Lung (tissue), 17 donors: ENCODE measurements at places on chromosomes 2 and 18. TPM values are rescaled to one million over a fixed set of nuclear protein-coding genes. Genes with fewer than 3 reads are reported as not detected.

DNA sequence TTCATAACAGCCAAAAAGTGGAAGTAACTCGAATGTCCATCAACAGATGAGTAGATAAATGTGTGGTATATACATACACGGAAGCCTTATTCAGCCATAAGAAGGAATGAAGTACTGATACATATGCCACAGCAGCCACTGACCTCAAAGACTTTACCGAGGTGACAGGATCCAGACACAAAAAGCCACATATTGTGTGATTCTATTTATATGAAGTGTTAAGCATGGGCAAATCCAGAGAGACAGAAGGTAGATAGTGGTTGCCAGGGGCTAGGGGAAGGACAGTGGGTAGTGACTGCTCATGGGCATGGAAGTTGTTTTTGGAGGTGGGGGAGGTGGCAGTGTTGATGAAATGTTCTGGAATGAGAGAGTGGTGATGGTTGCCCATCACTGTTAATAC is 33.9 kb downstream of the ZAP70 start:
- no peak for DNase-seq
- H3K27ac ChIP-seq = no peak overlapping the region
- H3K36me3 ChIP-seq = peaks cover 2% of the 10 kb centered on the region

DNA sequence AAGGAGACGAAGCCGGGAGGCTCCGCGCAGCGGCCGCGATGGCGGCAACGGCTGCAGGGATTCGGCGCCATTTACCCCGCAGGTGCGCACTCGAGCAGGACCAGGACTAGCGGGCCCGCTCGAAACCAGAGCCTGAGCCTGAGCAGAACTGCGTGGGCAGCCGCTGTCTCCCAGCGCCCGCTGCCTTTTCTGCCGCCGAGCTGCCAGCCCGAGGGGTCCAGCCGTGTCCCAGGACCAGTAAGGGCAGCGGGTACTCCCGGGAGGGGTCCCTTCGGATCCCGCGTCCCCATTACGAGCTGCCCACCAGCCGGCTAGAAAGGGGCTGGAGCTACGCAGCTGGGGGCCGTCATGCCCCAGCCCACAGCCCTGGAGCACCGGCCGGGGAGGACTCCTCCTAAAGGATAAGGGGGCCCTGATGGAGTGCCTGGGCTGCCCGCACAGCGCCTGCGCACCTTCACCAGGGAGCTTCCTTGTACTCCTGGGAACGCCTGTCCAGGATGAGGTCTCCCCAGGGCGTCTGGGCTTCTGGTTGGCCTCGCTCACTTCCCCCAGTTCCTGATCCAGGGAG is 9.9 kb downstream of the ALPP start:
- peaks cover 7% of the 10 kb centered on the region for H3K4me1 ChIP-seq
- H3K36me3 ChIP-seq = no peaks in the 10 kb centered on the region
- no peak for DNase-seq
- H3K4me3 ChIP-seq = no peak overlapping the region

DNA sequence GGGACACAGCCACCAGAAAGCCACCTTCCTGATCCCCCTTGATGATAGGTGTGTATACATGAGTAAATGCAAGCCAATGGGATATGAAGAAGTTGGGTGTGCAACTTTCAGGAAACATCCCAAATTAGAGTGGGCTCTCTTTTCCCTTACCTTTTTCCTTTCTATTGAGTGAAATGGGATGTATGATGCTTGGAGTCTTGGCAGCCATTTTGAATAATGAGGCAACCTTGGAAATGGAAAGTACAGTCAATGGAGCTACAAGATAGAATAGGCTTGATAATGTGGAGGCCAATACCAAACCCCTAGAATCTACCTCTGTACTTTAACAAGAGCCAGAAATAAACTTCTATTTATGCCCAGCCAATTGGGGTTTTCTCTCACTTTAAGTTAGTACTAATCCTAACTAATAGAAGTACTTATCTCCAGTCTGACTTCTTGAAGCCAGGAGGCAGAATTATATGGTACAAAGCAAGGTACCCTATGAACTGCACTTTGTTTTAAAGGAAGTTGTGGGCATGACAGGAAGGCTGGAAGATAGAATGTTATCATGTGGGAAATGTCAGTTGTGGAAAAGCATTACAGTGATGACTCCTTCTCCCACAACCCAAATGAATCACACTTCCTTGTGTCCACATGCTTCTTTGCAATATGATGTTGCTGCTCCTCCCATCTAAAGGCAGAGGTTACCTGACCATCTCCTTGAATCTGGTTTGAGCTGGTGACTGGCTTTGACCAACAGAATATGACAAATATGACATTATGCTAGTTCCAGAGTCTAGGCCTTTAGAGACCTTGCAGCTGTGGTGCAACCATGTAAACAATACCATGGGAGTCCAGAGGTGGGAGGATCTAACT is 12.9 kb upstream of the NABP1 start:
- no peaks in the 10 kb centered on the region for H3K4me1 ChIP-seq
- H3K27ac ChIP-seq = no peak overlapping the region
- DNase-seq = no peak
- H3K36me3 ChIP-seq = no peaks in the 10 kb centered on the region
- no peak overlapping the region for H3K4me3 ChIP-seq
- H3K27me3 ChIP-seq = no peaks in the 10 kb centered on the region

- H3K36me3 ChIP-seq = no peaks in the 10 kb centered on the region
- peak; percentile 70 for DNase-seq
- no peaks in the 10 kb centered on the region for H3K27me3 ChIP-seq
- no peak overlapping the region for H3K27ac ChIP-seq
Observed at GRCh38 chr2:187263675-187264560, 184.1 kb downstream of the CALCRL start.

Gene SF3B1
- 189 TPM for total RNA-seq

Gene TBC1D8
- total RNA-seq = 35.4 TPM

DNA sequence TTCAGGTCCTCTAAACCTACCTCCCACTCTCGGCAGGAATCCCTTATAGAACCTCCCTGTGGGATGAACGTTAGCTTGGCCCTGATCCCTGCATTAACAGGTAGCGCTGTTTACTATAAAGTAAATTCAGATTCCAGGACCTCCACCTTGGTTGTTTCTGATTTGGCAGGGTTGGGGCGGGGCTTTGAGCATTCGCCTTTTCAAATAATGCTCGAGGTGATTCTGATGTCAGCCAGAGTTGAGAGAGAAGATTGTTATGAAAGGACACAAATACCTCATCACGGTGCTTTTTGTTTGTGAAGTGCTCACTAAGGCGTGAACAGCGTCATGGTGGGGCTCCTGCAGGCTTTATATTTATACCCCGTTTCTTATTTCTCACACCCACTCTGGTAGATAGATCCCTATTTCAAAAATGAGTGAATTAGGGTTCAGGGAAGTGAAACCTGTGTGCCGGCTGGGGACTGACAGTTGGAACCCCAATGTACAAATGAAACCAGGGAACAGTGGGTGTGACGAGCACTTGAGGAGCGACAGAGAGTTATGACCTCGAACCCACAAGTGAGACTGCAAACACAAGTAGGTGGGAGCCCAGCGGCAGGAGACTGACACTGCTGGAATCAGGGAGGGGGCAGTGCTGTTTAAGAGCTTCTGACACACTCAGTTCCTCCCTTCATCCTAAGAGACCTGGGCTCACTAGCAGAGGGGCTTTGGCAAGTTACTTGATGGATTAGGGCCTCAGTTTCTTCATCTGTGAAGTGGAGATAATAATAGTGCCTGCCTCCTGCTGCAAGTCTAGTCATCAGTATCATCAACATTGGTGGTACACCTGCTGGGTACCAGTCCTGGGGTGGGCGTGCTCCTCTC is 14.2 kb upstream of the CXCR4 start:
- no peaks in the 10 kb centered on the region for H3K36me3 ChIP-seq
- H3K4me3 ChIP-seq = no peak overlapping the region
- no peaks in the 10 kb centered on the region for H3K4me1 ChIP-seq

GRCh38 chr2:12949406-12949805 is 232.7 kb downstream of the TRIB2 start:
- H3K36me3 ChIP-seq = no peaks in the 10 kb centered on the region
- no peak for DNase-seq
- H3K4me1 ChIP-seq = no peaks in the 10 kb centered on the region
- H3K4me3 ChIP-seq = no peak overlapping the region
- H3K27me3 ChIP-seq = no peaks in the 10 kb centered on the region

DNA sequence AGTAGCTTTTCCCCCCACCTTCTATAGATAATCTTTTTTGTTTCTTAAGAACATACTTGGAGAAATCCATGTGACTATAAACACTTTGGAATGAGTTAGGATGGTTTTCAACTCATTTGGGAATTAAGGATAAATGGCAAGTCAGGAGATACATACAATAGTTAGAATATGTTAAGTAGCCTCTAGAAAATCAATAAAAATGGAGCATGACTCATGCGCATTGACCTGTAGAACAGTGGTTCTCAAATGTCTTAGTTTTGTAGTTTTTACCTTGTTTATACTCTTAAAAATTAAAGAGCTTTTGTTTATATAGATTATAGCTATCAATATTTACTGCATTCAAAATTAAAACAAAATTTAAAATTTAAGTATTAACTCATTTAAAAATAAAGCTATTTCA is 24.7 kb downstream of the NUP35 start:
- DNase-seq = no peak
- H3K27ac ChIP-seq = no peak overlapping the region
- H3K27me3 ChIP-seq = no peaks in the 10 kb centered on the region
- peaks cover 12% of the 10 kb centered on the region for H3K36me3 ChIP-seq
- H3K4me1 ChIP-seq = peaks cover 3% of the 10 kb centered on the region
- no peak overlapping the region for H3K4me3 ChIP-seq

Gene POTEC
- total RNA-seq = not detected

DNA sequence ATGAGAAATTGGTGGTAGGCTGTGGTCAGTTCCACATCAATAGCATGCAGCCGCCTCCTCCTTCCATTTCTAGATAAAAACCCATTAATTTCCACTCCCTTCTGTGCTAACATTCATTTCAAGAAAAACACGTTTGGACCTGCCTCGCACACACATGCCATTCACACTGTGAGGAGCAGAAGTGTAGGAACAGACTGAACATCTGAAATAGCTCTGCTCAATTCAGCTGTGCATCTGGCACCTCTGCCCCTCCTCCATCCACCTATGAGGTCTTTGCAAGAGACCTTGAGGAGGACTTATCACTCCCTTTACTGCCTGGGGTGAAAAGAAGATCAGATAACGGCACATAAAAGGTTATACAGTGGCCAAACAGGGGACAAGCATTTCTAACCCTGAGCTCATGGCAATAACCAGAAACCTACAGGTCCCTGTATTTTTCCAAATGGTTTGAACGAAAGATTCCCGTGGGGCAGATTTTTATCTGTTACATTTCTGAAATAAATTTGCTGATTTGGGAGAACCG is 30.8 kb upstream of the LRP2 start:
- no peaks in the 10 kb centered on the region for H3K36me3 ChIP-seq
- H3K4me1 ChIP-seq = no peaks in the 10 kb centered on the region
- no peak overlapping the region for H3K27ac ChIP-seq
- DNase-seq = no peak
- H3K27me3 ChIP-seq = no peaks in the 10 kb centered on the region

GRCh38 chr18:34844732-34845459 is 134.8 kb downstream of the DTNA start:
- peaks cover 13% of the 10 kb centered on the region for H3K4me1 ChIP-seq
- no peak overlapping the region for H3K4me3 ChIP-seq
- no peaks in the 10 kb centered on the region for H3K36me3 ChIP-seq
- H3K27me3 ChIP-seq = no peaks in the 10 kb centered on the region

Gene OTOS
- total RNA-seq = not detected

DNA sequence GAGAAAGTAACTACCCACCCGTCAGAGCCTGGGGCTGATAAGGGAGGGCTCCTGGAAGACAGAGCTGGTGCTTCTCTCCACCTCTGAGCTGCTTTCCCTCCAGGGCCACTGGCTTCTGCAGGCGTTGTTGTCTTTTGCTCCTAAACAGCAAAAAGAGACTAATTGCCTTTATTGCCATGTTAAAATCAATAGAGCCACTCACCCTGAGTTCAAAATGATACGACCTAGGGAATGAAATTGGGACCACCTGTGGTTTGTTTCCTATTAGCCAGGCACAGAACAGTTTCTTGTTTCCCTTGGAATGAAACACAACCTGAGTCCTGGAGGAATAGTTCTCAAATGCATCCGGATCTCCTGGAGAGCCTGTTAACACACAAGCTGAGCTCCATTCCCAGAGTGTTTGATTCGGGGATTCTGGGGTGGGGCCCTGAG is 45.8 kb downstream of the TCF7L1 start:
- no peak for DNase-seq
- H3K27ac ChIP-seq = no peak overlapping the region
- peaks cover 2% of the 10 kb centered on the region for H3K36me3 ChIP-seq
- no peak overlapping the region for H3K4me3 ChIP-seq
- H3K4me1 ChIP-seq = peaks cover 13% of the 10 kb centered on the region
- no peaks in the 10 kb centered on the region for H3K27me3 ChIP-seq

GRCh38 chr2:158181171-158181570 is 79.5 kb downstream of the UPP2 start:
- no peaks in the 10 kb centered on the region for H3K4me1 ChIP-seq
- no peaks in the 10 kb centered on the region for H3K36me3 ChIP-seq
- H3K4me3 ChIP-seq = no peak overlapping the region
- H3K27me3 ChIP-seq = no peaks in the 10 kb centered on the region

Gene SAG
- total RNA-seq = 0.46 TPM

DNA sequence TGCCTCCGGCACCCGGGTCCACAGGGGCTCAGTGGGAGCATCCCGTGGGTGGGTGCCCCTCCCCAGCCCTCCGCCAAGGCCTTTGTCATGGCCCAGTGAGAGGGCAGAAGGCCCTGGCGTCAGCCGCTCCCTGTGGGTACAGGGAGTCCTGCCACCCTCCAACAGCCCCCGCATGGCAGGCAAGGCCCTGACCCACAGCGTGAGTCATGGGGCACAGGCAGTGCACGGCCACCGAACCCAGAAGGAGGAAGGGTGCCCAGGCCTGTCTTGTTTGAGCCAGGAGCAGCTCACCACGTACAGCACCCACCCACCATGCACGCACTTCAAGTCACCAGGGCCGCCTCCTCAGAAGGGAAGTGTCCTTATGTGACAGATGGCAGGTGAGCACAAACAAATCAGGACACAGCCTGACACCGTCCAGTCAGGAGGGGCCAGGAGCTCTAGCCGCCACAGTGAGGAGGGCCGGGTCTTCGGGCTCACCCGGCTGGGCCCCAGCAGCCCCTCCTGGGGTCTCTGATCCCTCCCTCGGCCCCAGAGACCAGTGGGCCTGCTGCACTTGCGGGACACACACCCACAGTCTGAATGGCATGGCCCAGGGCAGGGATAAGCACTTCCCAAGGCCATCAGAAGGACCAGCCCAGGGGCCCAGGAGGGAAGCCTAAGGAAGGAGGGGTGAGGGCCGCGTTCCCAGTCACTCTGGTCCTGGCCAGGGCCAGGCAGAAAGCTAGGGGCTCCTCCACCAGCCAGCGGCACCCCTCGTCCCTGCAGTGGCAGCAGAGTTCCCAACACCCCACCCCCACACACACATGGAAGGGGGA is 25.8 kb downstream of the BIN1 start:
- no peak for DNase-seq
- H3K27me3 ChIP-seq = no peaks in the 10 kb centered on the region
- no peaks in the 10 kb centered on the region for H3K4me1 ChIP-seq
- H3K4me3 ChIP-seq = no peak overlapping the region
- peak overlapping the region; percentile 13 for H3K27ac ChIP-seq
- H3K36me3 ChIP-seq = no peaks in the 10 kb centered on the region

- no peaks in the 10 kb centered on the region for H3K27me3 ChIP-seq
- no peaks in the 10 kb centered on the region for H3K4me1 ChIP-seq
- H3K4me3 ChIP-seq = no peak overlapping the region
- H3K36me3 ChIP-seq = no peaks in the 10 kb centered on the region
Observed at GRCh38 chr2:68377137-68377780, 12.2 kb downstream of the PLEK start.
